H1 (cell line): ENCODE measurements at places on chromosomes 1 and 21.

DNA sequence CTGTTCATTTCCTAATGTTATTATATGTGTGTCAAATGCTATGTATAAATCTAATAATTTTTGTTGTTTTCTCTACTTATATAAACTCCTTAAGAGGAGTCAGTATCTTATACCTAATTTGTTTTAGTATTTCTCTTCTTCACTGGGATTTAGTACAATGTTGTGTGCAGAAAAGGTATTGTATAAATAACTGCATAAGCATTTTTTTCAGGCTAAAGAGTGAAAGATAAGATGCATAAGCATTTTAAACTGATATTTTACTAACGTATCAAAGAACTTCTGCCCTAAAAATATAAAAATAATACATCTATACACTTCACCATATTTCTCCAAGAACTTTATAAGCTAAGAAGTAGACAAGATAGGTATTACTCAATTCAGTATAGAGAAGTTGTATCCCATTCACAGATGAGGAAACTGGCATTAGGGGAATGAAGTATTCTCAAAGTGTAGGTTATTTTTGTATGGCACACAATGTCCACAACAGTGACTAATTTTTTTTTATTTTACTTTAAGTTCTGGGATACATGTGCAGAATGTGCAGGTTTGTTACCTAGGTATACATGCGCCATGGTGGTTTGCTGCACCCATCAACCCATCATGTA is 59.3 kb downstream of the NUP210L start:
- no peak for DNase-seq

DNA sequence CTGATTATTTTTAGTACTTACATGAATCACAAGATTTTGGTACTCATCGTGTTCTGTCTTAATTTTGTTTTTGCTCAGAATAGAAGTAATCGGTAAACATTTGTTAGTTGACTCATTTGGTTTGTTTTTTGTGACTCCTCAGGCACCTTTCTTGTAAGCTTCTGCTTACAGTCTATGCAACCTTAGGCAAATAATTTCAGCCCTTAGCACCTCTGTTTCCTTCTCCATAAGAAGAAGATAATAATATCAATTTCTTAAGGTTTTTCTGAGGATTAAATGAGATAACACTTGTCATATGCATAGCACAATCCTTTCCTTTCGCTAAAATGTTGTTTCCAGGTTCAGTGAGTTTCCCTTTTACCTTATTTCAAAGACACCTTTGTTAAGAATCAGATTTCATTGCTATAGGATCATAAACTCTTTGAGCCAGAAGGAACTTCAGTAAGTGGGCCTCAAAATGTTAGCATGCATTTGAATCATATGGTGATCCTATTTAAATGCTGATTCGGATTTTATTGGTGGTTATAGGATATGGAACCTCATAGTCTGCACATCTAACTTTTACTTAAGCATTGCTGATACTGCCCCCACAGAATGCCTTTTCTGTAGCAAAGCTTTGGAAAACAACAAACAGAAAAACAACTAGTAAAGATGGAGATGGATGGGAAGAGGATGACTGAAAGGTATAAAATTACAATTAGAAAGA is 272.7 kb upstream of the CACYBP start:
- no peak for DNase-seq

DNA sequence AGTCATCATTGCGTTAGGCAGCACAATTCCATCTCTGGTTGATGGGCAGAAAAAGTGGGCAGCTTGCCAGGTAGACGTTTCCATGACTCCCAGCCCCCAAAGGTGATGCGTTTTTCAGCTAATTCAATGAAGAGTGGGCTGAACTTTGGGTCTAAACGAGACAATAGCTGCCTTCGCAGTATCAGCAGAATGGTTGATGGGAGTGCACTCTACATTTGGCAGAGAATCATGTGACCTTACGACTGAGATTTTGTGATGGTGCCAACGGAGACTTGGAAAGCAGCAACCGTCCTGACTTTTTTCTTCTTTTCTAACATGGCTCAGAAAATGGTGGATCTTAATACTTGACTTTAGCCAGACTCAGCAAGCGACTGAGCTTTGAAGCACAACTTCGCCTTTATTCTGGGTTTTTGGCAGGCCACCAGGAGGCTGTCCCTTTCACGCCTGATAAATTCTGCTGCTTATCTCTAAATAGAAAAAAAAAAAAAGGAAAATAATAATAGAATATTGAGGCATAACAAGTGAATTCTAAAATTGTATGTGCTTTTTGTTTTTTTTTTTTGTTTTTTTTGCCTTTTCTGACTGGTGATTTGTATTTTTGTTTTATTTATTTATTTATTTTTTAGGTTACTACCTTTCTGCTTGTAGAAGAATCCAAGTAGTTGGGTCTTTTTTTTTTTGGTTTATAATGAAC is 804.8 kb downstream of the USP25 start:
- no peak for DNase-seq

DNA sequence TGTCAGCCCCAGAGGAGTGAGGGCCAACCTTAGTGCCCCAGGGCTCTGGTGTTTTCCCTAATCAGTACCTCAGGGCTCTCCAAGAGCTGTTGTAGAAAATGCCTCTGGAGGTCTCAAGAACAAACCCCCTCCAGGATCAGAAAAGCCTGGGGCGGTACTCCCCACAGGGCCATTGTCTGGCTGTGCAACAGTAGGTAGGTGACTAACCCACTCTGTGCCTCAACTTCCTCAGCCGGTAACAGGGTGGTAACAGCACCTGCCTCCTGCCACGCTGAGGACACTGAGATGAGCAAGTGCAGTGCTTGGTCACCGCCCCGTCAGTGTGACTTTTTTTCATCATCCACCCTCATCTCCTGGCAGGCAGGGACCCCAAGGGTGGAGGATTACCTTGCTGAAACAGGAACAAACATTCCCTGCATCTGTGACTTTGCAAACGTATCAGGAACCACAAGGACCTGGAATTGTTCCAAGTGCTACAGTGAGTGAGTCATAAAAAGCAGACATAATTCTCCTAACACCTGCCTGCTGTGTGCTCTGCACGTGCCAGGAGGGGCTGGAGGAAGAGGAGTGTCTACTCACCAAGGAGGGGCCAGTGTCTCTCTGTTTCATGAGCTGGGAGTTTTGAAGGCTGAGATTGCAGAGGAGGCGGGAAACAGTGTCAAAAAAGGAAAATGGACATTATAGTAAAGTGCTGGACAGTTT is 440.8 kb downstream of the NPHP4 start:
- no peak for DNase-seq

- DNase-seq: no peak
These were observed 1.4 kb upstream of the ARF1 start for GRCh38 chr1:228081144-228081543.

- DNase-seq: no peak
These were observed 15.8 kb upstream of the TMEM9 start for GRCh38 chr1:201169971-201170532.

DNA sequence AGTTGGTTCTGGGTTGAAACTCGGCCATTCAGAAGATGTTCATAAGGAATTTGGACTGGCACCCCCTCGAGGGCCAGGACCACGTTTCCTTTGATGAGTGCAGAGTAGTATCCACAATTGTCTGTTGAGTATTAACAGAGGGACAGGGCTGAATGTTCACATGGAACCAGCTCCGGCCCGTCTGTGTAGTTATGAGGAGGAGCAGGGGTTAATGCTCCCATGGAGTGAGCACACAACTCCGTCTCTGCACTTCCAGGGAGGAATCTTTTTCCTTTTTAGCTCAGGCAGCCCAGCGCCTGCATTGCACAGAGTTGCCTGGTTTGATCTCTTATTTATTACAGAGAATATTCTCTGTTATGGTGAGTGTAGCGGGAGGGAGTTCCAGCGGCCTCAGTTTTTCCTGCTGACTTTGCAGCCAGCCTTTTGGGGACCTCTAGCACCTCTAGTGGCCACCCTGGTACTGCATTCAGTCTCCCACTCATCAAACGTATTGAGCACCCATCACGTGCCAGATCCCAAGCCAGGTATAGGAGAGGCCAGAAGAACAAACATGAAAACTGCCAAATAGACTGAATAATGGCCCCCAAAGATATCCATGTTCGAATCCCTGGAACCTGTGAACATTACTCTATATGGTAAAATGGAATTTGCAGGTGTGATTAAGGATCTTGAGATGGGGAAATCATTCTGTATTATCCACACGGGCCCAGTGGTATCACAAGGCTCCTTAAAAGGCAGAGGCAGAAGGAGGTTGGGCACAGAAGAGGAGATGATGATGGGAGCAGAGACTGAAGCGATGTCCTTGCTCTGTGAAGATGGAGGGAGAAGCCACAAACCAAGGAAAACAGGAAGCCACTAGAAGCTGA is 167.7 kb upstream of the CSF3R start:
- peak; percentile 29 for DNase-seq

DNA sequence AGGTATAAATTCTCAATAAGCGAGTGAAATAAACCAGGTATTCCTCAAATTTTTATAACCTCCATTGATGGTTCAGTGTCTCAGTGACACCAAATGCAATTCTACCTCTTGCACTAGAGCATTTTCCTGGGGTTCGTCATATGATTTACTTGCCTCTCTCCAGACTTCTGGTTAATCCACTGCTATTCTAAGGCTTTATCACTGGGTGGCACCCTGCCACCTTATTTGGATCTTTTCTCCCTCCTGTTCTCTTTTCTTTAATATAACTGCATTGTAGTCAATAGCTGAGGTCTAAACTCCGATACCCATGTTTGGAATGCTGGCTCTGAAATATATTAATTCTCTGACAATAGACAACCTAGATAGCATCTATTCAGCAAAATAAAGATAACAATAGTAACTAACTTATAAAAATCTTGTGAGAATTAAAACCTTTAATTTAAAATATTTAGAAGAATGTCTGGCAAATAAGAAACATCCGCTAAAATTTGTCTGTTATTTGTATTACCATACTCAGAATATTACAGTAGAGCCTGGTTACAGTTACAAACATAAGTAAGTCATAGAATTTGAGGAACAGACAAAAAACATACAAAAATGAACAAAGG is 436.4 kb downstream of the PLA2G4A start:
- DNase-seq: no peak

DNA sequence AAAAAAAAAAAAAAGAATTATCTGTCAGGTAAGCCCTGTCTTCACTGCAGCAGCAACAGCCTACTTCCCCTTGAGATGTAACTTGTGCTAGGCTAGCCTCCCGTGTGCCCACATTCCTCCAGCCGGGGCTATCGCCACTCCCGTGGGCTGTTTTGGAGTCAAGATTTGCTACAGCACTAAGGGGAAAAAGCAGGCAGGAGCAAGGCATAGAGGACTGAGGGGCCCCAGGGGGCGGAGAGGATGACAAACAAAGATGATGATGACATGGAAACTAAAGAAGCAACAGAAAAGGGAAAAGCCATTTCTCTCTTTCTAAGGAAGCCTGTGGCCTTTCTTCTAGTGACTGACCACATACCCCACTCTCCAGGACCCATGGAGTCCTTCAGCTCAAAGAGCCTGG is 1.9 kb downstream of the TNFAIP8L2 start:
- DNase-seq: no peak

GRCh38 chr1:179036844-179037465 is 11.3 kb downstream of the FAM20B start:
- no peak for DNase-seq

- no peak for DNase-seq
These were observed 130.6 kb downstream of the URB2 start for GRCh38 chr1:229756666-229757065.

DNA sequence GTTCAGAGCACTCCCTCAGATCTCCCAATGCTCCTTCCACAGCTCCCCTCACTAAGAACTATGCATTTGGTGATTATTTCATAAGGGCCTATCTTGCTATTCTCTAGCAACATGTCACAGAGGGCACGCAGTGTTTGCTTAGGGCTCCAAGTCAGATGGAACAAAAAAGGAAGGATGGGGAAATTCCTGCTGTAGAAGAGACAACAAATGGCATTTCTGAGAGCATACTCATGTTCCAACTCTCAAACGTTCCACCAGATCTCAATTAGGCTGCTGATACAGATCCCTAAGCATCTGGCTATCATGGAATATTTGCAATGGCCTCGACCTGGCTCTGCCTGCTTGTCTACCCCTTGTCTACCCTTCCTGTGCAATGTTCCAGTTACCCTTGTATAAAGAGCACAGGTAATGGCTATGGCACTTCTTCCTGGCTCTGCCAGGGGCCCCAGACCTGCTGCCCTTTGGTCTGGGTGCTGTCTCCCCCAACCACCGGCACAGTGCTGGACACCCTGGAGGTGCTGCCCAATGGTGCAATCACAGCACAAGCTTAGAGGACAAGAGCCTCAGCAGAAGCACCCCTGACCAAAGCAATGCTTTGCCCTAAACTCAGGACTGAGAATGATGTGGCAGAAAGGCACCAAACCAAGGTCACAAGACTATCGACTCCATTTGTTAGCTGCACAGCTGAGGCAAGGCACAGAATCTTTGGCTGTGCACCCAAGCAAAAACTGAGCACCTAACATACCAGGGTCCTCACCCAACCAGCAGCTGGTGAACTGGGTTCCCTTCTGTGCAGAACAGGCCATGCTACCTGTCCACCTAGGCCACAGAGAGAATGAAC is 3.6 kb downstream of the PARP1 start:
- DNase-seq: no peak

GRCh38 chr1:111140680-111140967 is 601 bp downstream of the CEPT1 start:
- DNase-seq: no peak

DNA sequence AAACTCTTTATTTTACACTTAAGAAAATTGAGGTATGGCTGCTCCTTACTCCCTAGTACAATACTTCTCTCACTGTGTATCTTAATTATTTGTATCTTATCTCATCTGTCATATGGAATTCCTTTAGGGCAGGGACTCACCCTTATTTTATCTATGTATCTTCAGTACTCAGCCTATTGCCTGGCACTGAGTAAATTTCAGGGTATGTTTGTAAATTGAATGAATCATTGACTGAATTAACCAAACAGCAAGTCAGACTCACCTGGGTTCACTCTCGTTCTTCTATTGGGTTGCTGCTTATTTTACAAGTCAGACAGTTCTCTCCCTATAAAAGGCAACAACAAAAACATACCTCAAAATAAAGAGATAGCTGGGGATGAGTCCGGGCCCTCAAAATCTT is 63.8 kb downstream of the LAMC1 start:
- no peak for DNase-seq

DNA sequence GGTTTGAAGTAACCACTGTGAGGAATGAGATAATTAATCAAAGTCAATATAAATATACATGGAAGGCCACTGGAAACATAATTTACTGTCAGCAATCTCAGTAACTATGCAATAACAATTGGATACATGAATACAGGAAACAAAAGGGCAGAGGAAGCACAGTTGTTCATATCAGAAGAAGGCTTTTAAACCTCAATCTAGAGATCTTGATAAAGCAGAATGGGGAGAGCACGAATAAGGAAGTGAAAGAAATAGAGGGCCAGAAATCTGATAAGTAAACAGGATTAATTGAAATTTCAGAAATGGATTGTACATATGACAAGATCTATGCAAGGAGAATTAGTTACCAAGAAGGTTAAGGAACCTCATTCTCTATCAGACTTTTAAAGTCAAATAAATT is 93.0 kb downstream of the EVI5 start:
- no peak for DNase-seq
